ENCODE measurements at places on chromosomes 16 and 17. TPM values are rescaled to one million over a fixed set of nuclear protein-coding genes. Genes with fewer than 3 reads are reported as not detected.

The SLC6A2 gene
- not detected for total RNA-seq

The CLDN9 gene
- not detected for total RNA-seq

The EIF4A3 gene
- 77.9 TPM for total RNA-seq

The NOTUM gene
- total RNA-seq: 0.10 TPM

All from HFFc6 (cell line).